ENCODE measurements at places on chromosomes 7 and 10. TPM values are rescaled to one million over a fixed set of nuclear protein-coding genes. Genes with fewer than 3 reads are reported as not detected.

GOLGA7B gene
- 0.21 TPM for total RNA-seq

HOXA2 gene
- not detected for total RNA-seq

NPC1L1 gene
- total RNA-seq: under 0.01 TPM

DMBT1 gene
- not detected for total RNA-seq

ANXA8L1 gene
- total RNA-seq: 362 TPM

All from nasal cavity respiratory epithelium epithelial cell of viscerocranial mucosa (primary cell).